AG09309 (cell line): ENCODE measurements at places on chromosomes 2 and 18.

DNA sequence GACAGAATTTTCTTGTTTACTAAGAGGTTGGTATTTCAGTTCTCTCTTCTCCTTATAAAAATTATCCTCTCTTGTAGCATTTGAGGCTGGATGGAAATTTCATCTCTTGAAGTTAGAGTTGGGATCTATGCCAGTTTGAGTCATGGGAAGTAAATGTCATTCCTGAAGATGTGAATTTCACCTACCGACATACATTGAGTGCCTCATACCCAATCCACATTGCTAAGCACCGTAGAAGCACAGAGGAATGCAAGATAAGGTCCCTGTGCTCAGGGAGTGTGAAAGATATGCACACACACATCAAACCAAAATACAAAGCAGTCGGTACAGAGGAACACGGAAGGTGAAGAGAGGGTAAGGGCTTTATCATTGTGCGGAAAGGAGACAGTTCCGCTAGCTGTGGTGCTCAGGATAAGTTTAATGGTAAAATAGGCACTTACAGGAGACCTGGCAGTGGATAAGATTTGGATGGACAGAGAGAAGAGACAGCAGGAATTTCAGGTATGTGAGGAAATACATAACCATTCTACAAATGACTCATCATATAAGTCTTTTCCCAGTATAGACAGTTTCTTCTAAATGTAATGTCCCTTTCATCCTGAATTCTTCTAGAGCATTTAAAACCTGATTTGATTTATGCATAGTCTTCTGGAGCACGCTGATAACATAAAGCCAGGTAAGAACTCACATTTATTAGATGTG lies 205.3 kb upstream of the ST6GAL2 start:
- DNase-seq: no peak

- DNase-seq: no peak
These were observed 147.5 kb upstream of the BCL2L11 start for GRCh38 chr2:110973262-110973661.

DNA sequence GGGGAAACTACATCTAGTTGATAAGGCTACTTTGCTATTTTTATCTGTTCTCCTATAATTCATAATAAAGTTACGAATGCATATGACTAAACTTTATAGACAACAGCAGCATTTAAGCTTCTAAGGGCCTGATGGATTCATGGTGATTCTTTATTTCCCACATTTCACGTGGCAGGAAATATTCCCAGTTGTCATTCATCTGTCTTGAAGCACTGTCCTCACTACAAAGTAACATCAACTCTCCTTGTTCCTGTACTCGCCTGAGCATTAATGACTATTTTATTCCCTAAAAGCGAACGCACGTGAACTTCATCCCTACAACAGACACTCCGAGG lies 2.6 kb downstream of the SATB2 start:
- no peak for DNase-seq

DNA sequence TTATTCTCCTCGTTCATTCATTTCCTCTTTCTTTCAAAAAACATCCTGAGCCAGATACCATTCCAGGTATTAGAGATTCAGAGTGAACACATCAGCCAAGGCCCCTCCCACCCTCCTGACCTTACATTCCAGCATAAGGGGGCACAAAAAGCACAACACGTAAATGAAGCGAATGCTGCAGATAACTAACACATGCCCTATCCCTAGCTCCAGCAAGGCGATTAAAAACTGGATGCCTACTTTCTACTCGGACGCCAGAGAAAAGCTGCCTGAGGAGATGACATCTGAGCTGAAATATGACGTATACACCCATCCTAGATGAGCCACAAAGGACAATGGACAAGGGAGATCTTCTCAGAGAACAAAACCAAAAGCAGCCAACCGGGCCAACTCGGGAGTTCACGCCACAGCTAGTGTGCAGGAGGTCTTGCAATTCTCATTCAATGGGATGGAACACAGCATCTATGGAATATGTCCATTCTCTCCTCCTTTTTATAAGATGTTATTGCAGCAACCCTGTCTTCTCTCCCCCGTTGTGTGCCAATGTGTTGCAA lies 33.5 kb downstream of the FEZ2 start:
- DNase-seq: no peak

DNA sequence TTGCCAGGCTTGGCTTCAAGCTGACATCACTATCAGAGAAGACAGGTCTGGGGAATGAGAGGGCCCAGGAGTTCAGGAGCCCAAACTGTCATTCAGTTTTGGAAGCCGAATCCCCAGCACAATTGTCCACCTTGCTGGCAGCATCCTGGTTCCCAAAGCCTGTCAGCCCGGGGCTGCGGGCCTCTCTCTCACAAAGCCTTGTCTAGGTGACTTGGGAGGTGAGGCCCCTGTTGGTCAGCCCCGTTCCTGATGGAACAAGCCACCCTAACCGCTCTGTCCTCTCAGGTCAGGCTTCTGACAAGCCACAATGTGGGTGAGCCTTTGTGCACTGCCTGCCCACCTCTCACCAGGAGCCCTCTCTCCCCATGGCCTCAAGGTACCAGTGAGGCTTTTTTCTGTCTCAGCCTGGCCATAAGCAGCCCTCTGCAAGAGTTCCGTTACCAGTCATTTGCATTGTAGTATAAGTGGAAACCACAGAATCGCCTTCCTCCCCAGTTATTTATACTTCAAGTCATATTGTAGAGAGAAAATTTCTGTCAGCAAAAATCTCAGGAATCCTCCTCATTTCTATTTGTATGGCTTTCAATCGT lies 100.6 kb downstream of the MSH2 start:
- no peak for DNase-seq
